ENCODE measurements at places on chromosomes 5 and 9. TPM values are rescaled to one million over a fixed set of nuclear protein-coding genes. Genes with fewer than 3 reads are reported as not detected.

DNA sequence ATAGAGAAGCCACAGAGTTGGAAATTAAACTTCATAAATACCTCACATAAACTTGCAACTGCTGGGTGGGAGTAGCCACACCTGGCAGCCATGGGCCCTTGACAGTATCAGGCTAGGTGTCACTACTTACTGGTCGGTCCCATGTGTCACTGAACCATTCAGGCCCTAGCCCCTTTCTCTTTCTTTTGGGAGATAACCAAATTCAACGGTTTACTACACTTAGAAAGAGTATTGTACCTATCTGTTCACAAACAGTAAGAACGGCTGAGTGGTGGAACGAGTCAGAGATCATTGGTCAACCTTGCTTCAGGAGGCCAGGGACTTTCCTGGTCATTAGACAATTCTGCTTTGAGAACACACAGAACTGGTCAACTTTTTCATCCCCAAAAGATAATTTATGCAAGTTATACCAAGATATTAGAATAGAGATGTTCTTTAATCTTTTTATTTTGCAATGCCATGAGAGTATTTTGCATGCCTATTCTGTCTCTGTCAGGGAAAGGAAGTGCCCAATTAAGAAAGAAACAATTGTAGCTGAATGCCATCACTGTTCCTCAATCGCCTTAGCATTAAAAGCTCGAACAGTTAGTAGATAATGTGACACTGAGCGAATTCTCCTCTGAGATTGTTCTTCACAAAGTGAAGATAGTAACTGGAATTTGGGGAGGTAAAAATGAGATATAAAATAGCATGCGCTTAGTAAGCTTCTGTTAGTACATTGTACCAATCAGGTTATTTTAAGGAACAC is 50.9 kb downstream of the GOLPH3 start:
- DNase-seq: no peak

GRCh38 chr5:66113160-66113559 is 30.9 kb upstream of the SREK1 start:
- peak; percentile 64 for DNase-seq

PCDHGA7 gene
- total RNA-seq: 0.86 TPM

DNA sequence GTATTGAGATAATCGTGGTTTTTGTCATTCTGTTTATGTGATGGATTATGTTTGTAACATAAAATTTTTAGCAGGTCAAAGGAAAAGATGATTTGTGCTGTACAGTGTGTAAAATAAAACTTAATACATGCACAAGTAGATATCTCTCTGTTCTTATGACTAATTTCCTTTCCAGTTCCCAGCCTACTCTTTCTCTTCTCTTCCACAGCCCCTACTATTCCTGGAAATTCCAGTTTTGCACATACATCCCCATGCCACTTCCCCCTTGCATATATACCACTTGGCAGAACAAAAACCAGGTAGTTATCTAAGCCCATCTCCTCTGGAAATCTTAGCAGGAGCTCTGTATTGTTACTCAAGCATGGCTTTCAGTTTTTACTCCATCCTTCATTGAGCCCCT is 20.2 kb downstream of the TEK start:
- no peak for DNase-seq

DNA sequence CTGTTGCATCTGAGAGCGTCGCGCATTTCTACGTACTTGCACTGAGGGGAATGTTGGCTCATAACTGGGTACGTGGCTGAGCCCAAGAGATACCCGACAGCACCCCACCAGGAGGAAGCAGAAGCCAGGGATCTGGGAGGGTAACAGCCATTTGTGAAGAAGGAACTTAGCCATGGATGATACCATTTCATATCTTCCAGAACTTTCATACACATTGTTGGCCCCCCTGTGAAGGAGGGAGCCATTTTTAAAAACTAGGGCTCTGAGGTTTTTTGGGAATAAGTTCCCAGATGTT is 101.4 kb upstream of the SLC44A1 start:
- no peak for DNase-seq

DNA sequence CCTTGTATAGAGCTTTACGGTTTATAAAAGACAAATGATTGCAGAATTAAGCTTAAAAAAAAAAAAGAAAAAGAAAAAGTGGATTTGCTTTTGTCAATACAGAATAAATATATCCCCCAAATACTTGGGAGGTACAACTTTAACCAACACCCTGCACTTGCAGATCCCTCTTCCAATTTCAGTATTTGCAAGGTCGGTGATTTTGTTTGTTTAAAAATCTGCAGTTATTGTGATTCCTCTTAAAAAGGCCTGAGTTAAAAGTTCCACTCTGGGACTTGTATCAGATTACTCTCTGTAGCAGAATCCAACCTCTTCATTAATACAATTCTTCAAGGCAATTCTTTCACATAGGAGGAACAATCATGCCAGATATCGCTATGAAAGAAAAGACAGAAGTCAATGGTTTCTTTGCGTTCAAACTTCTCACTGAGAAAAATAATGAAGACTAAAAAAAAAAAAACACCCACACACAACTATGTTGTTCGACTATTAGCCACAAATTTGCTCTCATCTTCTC is 400.9 kb downstream of the EBF1 start:
- DNase-seq: no peak

DNA sequence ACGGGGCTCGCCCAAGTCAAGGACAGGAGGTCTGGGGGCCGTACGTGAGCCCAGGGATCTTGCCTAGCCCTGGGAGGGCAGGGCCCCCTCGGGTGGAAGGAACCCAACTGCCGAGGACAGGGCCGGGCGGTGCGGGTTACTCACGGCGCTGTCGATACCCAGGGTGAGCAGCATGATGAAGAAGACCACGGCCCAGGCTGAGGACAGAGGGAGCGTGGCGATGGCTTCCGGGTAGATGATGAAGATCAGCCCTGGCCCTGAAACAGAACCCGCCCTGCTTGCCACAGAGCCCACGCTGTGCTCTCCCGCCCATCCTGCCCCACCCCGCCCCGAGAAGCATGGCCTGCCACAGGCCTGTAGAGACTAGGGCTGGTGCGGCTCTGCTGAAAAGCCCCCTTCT is 34.1 kb downstream of the SLC6A3 start:
- DNase-seq: no peak

- DNase-seq: no peak
Measured at GRCh38 chr5:176650354-176650884, 3.1 kb downstream of the TSPAN17 start.

DNA sequence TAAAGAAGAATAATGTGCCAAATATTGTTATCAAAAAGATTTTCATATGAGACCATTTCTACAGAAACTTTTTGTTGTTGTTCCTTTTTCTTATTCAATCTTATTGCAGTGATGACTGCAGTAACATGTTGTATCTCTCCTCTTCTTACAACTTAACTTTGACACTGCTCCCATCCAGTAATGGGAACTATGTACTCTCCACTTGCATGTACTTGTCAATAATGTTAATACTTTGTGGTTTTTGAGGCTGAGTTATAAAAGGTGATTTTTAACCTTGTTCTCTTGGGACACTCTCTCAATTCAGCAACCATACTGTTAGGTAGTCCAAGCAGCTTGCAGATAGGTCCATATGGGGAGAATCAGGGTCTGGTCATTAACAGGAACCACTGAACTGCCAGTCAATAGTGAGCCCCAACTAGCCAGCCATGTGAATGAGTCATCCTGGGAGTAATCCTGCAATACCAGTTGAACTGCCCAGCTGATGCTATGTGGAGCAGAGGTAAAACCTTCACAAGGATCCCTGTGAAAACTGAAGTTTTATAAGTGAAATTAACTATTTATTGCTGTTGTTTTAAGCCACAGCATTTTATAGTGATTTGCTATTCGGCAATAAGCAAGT is 199.6 kb upstream of the DAB2 start:
- peak; percentile 60 for DNase-seq

GRCh38 chr9:127530206-127530941 is 79.1 kb downstream of the LRSAM1 start:
- DNase-seq: no peak

STING1 gene
- total RNA-seq: 33.1 TPM

TNPO1 gene
- total RNA-seq: 147 TPM

DNA sequence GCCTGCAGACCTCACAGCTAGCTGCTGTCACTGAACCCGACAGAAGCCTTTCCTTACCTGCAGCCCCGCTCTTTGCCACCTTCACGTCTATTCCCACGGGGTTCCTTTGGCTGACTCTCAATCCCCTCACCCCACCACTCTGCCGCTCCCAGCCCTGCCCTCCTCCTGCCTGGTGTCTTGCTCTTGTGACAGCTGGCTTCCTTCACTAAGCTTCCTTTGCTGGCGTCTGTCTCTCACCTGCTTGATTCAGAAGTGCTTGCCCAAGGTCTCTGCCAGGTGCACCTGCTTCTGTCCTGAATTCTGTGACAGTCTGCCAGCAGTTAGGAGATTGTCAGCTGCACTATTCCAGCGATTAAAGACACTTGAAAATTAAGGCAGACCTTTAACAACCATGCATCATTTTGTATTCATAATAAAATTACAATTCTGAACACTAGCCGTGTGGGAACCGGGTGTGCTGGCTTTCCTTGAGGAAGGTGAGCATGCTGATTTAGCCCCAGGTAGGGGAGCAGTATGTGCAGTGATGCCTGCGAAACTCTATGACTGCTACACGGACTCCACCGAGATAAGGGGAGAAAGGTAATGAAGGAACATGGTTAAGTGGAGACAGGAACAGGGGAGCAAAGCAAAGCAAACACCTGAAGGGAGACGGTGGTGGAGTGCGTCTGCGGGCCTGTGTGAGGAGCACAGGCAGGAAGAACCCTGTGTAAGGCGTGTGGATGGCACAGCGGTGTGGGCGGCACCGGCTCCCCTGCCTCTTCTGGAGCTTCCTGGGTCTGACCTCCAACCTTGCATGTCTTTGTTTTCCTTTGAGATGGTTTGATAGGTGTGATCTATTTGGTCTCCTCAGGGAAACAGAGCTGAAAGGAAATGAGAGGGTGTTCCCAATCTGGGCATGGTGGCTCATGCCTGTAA is 80.1 kb upstream of the CACNA1B start:
- DNase-seq: no peak

GRCh38 chr5:19751326-19751725 is 236.7 kb downstream of the CDH18 start:
- no peak for DNase-seq

DNA sequence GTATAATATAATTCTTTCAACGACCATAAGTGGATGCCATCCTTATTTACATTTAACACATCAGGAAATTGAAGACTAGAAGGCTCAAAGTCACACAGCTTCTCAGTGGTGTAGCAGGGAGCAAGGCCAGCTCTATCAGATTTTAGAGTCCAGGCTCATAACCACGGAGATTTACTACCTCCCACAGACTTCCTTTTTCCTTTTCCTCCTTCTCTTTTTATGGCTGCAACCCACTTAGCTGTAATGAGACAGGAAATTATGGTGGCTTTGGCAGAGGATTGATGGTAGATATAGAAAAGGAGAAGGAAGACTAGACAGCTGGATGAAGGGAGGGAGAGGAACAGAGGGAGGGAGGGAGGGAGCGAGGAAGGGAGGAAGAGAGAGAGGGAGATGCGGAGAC is 47.4 kb downstream of the SPEF2 start:
- DNase-seq: no peak

GRCh38 chr5:61496446-61496845 is 164.4 kb downstream of the ZSWIM6 start:
- no peak for DNase-seq

DNA sequence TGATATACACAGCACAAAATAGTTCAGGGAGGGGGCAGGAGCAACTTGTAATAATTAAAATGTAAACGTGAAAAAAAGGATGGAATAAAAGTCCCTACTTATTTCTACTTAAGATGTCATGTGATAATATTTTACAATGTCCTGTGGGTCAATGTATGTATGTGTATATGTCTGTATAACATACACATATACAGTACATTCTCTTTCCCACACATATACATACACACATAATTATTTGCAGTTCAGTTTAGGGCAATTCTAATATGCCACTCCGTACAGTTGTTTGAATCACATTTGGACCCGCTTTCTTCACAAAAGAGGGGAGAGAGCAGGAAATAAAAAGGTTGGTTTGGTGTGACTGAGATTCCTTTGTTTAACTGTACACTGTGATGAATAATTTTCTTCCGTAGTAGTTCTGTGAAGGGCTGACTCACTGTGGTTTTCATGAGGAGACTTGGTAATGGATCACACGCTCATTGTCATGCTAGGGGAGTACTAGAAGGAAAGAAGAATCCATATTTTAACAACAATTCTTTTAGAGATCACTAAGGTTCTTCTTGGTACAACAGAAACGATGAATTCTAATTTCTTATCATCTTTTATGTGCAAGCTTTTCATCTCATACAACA is 26.2 kb upstream of the ACOT12 start:
- peak; percentile 84 for DNase-seq

- DNase-seq: no peak
Measured at GRCh38 chr5:112049738-112050137, 292.7 kb upstream of the NREP start.

PCBD2 gene
- total RNA-seq: 27.3 TPM

GRCh38 chr9:91359734-91360470 is 1.8 kb downstream of the AUH start:
- DNase-seq: peak; percentile 14

ADRA1B gene
- total RNA-seq: 0.14 TPM

FGF18 gene
- not detected for total RNA-seq

AK8 gene
- total RNA-seq: 0.42 TPM

DNA sequence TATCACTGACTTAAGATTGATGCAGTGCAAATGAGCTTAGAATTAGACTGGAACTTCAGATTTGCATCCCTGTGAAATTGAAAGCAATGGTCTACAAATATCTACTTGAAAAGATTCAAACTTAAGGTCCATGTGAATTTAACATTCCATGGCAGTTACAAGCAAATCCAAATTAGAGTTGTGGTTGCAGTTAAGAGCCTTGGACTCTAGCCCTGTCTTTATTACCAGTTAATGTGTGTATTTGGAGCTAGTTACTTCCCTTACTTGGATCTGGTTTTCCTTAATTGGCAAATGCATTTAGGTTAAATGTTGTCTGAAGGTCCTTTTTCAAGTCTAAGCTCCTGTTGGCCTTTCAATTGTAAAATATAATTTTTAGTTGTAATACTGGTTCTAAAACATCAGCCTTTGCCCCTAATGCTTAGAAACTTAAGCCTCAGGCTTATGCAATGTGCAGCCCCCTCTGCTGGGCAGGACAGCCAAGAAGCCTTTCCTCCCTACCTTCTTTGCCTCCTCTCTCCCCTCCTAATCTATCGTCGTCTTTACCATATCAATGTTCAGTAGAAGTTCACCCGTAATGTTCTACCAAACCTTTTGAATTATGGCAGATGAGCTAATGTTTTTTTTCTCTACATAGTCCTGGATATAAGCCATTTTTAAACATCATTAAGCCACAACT is 59.5 kb downstream of the ERMP1 start:
- no peak for DNase-seq

GFI1B gene
- not detected for total RNA-seq

GRCh38 chr5:39370555-39371366 is 6.5 kb upstream of the C9 start:
- DNase-seq: no peak

SPINK4 gene
- total RNA-seq: not detected

- DNase-seq: no peak
Measured at GRCh38 chr9:32180597-32180996, 203.8 kb upstream of the ACO1 start.

PCDHGB3 gene
- total RNA-seq: 0.56 TPM

Measured in MCF 10A (cell line).